ENCODE measurements at places on chromosomes 7 and 10.

DNA sequence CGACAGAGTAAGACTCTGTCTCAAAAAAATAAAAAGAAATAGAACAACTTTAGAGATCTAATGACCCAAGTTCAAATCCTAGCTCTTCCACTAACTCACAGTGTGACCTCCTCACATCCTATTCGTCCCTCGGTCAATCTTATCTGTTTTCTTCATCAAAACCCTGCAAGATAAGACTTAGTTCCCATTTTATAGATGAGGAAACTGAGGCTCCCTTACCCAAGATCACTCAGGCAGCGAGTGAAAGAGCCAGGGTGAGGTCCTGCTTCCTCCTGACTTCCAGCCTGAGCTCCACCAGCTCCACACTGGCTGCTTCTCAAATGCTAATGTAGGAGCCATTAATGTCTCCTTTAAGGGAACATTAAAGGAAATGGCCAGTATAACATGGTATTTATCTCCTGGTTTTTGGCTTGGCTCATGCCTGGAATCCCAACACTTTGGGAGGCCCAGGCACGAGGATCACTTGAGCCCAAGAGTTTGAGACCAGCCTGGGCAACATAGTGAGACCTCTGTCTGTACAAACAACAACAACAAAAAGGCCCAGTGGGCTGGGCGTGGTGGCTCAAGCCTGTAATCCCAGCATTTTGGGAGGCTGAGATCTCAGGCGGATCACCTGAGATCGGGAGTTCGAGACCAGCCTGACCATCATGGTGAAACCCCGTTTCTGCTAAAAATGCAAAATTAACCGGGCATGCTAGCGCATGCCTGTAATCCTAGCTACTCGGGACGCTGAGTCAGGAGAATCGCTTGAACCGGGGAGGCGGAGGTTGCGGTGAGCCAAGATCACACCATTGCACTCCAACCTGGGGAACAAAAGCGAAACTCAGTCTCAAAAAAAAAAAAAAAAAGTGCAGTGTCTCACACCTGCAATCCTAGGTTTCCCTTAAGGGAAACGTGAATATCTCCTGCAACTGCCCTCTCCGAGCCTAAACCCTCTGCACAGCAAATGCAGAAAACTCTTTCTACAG, 3.4 kb upstream of the RHBDD2 start:
- no peak for DNase-seq

- DNase-seq: no peak
These were observed 125.9 kb downstream of the HIPK2 start for GRCh38 chr7:139651914-139652313.

DNA sequence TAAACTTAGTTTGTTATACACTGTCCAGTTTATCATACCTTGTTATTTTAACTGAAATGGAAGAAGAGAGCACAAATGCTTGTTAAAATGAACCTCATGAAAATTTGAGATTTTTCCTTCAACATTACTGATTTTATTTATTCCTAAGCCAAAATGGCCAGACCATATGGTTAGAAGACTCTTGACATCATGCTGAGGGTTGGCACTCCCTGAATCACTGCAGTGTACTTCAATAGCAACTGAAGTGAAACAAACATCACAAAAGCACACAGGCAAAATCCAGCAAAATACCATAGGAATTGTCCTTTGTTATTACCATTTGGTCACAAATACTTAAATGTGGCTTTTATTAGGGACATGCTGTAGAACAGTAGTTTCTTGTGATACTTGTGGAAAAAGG, 347.8 kb downstream of the NXPH1 start:
- no peak for DNase-seq

DNA sequence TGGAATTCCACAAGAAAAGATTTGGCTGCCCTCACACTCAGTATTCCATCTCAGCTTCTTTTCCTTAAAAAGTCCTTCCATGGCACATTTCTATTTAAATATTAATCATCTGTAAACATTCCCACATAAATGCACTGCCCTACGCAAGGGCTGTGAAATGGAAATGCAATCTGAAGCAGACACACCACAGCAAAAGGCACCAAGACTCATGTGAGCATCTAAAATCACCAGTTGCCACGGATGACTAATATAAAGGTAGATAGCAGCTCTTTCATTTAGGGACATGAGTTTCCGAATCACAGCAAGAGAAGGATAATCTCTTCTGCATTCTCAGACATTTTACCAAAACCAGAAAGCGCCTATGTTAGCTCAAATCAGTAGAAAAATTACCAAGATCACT, 31.6 kb downstream of the COA1 start:
- no peak for DNase-seq

DNA sequence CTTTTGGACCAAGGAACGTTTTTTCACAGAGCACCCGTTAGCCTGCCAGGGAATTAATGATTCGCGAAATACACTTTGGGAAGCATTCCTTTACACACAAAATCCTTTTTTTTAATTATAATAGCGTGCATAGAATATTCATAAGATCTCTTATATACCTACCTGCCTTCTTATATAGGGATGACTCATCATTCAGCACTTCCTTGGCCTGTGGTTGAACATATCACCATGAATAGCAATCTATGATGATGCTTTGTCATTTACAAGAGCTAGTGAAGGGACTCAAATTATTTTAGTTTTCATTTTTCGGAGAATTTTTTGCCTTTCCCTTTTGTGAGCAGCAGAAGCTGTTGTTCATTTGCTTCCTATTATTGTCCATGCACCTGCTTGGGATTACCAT, 97.0 kb downstream of the CDH23 start:
- DNase-seq: no peak

- DNase-seq: no peak
These were observed 77.7 kb downstream of the OTUD1 start for GRCh38 chr10:23516530-23516929.

GRCh38 chr7:151665368-151665767, 145.7 kb upstream of the RHEB start:
- DNase-seq: no peak

GRCh38 chr7:12757443-12757842, 70.0 kb downstream of the ARL4A start:
- DNase-seq: no peak

- no peak for DNase-seq
These were observed 1134.0 kb downstream of the XPNPEP1 start for GRCh38 chr10:108789336-108789735.

DNA sequence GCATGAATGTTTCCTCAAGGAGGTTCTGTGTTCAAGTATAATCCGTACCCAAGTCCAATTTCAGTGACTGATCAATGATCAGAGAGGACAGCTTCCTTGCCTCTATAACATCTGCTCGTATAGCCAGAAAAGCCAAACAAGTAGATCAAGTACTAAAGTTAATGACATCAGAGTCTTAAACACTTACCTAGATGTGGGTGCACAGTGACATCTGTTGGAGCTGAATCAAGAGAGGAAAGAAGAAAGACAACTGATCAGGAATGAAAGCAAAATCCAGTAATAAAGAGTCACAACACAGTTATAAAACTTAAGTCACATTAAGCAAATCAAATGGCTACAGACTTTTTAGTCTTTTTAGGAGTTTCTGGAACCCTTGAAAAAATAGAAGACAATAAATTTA, 236.5 kb downstream of the RELN start:
- no peak for DNase-seq

- DNase-seq: no peak
These were observed 26.7 kb upstream of the CAMK1D start for GRCh38 chr10:12322583-12323131.

- DNase-seq: no peak
These were observed 118.8 kb downstream of the GRK5 start for GRCh38 chr10:119326167-119326566.

Measured in upper lobe of right lung (tissue), 1 donor.